T follicular helper cell (primary cell): ENCODE measurements at places on chromosomes 12 and 14.

- no peak for DNase-seq
Measured at GRCh38 chr14:40216976-40217375, 784.7 kb upstream of the FBXO33 start.

GRCh38 chr14:36087411-36087810 is 89.1 kb downstream of the PTCSC3 start:
- DNase-seq = no peak

DNA sequence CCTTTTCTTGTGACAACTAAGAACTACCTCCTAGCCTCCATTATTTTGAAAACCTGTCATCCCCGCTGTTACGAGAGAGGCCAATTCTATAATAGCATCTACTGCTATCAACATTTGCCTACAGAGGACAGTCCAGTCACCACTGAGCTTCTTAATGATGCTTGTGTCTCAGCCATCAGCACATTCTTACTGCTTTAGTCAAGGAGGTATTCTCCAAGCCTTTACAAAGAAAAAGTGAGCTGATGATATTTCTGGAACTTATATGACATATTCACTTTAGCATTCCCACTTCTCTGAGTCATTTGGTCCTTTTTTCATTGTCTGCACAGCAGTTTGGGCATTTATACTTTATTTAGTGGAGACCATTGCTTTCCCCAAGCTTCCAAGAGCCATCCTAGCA is 497.7 kb upstream of the RPL10L start:
- DNase-seq = no peak

GRCh38 chr12:98591209-98591608 is 2.3 kb upstream of the SLC25A3 start:
- DNase-seq = no peak

GRCh38 chr12:8036346-8036745 is 3.8 kb downstream of the FOXJ2 start:
- DNase-seq = no peak

DNA sequence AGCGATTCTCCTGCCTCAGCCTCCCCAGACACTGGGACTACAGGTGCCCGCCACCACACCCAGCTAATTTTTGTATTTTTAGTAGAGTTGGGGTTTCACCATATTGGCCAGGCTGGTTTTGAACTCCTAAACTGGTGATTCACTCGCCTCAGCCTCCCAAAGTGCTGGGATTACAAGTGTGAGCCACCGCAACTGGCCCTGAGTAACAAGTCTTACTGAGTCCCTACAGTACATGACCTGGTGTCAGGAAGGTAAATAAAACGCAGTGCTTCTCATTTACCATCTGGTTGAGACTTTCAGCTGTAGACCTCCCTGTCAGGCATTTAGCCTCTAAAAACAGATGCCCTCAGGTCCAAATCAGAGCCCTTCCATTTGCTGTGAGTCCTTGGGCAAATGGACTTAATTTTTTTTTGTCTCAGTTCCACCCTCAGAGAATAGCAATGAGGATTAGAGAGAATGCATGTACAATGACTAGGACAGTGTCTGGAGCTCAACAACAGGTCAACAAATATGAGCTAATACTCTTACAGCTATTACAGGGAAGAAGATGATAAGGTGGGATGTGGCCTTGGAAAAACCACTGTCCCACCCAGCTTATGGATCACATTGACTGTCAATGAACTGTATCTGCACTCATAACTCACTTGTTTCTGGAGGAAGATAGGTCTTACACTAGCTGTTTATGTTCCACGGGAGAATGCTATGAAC is 70.5 kb downstream of the PHLDA1 start:
- DNase-seq = no peak

DNA sequence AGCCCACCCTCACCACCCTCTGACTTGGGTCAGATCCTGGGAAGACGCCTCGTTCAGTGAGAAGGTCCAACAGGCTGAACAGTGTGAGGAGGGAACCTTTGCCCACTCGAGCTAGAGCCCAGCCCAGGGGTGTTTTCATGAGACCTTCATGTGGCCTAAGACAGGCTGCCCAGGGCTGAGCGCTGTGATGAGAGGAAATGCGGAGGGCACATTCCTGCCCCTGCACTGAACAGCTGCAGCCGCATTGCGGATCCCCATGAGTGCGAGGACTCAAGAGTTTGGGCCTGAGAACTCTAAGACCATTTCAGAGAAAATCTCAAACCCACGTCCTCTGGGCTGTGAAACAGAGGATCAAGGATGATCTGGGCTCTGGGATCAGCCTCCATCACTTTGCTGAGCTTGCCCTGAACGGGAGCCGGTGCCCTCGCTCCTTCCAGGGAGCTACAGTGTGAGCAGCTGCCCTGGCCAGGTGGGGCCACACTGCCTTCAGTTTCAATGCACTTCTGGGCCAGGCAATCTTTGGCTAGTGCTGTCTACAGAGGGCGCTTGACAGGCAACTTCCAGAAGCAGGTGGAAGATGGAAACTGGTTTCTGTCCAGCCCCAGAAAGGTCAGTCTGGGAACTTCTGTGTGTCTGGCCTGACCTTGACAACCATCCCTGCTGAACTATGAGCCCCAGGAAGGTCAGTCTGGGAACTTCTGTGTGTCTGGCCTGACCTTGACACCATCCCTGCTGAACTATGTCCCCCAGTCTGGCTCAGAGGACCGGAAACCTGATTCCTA is 43.5 kb upstream of the P2RX7 start:
- DNase-seq = no peak

DNA sequence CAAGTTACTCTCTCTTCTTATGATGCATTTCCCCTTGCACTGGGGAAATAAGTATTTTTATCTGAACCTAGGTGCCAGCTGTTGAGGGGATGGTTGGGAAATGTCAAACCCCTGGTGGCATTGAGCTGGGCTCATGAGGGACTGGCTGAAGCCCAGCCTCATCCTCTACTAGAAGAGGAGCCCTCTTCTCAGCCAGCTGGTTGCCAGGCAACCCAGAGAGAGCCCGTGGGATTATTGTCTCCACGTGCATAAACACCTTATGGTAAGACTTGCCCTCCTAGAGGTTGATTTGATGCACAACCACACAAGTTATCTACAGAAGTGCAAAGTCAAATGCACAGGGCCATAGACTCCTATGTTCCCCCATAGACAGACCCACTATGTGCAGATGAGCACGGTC is 89.8 kb downstream of the WSCD2 start:
- no peak for DNase-seq

DNA sequence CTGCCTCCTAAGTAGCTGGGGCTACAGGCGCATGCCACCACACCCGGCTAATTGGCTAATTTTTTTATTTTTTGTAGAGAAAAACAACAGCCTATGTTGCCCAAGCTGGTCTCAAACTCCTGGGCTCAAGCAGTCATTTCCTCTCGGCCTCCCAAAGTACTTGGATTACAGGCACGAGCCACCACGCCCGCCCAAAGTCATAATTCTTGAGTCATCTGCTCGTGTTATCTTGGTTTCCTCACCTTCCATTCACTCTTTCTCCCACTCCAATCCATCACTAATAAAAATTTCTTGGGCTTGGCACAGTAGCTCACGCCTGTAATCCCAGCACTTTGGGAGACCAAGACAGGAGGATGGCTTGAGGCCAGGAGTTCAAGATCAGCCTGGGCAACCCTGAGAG is 32.0 kb downstream of the ITGA7 start:
- no peak for DNase-seq

DNA sequence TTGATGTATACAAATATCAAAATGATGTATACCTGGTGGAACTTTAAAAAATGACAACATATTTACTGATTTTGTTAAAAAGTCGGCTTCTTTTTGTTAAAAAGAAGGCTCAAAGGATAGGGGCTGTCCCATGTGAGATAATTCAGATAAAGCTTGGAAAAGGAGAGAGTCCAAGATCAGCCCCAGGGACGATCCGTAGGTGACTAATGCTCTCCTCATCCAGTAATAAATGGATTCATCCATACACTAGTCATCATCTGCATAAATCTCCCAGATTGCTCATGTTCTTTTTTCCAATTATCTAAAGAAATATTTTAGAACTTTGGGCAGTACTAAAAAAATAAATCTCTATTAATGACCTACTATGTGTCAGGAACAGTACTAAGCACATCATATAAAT is 23.4 kb upstream of the FSCB start:
- DNase-seq = no peak

DNA sequence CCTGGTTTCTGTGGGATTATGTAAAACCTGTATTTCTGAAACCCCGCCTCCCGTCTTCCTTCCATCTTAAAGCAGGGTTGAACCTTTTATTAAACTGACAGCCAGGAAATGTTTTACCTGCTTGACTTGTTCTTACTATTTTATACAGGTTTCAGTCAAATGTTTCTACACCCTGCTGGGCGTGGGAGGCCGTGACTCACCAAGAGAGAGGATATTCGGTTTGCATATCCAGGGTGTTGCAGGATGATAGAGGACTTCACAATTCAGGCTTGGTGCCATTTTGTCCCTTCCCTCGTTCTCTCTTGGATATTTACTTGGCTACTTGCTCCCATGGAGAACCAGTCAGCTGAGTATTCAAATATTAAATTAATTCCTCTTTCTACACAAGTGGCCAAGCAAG is 69.7 kb downstream of the ARF6 start:
- DNase-seq = no peak

DNA sequence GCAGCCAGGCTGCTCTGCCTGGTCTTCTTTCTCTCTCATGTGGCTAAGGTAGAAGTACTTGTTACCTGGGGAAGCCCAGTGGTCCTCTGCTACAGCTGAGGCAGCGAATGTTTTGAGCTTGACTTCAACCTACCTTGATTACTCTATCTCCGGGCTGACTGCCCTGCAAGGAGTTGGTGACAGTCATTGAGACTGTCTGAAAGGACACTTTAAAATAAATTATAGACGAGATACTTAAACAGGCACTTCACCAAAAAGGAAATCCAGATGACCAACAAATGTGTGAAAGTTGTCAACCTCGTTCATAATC is 474 bp upstream of the CIT start:
- no peak for DNase-seq

DNA sequence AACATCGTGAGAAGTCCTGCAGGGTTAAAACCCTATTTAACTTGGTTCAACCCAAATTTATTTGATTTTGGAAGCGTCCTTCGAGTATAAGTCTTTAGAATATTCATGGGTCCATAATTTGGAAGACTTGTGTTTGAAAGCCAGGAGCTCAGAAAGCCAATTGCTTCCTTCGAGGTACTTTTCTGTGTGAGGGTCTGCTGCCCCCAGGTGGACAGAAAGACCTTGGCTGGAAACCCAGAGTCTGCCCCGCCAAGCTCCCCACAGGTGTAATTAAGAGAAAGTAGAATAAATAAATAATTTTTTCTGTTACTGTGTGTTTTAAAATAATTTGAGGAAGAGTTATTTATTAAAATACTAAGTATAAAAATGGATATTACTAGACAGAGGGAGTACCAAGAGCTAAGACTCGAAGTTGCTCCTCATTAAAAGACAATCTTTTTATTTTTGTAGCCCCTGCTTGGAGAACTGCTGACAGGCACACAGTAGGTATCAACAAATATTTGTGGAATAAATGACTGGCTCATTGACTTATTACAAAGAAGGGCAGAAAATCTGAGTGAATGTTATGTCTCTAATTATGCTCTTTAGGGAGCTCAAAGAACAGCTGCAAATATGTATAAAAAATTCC is 105.8 kb downstream of the PAH start:
- no peak for DNase-seq

DNA sequence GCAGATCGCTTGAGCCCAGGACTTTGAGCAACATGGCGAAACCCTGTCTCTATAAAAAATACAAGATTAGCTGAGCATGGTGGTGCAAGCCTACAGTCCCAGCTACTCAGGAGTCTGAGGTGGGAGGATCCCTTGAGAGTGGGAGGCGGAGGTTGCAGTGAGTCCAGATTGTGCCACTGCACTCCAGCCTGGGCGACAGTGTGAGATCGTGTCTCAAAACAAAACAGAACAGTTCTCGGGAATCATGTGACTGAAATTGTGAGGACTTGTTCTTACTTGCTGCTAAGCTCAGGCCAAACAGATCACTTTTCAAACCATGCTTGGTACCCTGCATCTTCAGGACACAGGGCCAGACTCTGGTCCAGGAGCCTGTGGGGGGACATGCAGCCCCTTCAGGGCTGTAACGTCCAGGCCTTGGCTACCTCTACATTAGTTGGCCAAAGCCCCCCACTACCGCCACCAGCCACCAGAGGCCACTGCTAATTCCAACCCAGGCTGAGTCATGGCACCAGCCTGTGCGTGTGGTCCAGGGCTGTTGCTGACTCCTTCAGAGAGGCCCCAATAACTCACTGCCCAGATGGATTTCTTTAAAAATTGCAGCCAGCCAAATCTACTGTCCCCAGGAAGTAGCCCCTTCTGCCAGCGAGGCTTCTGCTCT is 33.4 kb upstream of the SYNDIG1L start:
- no peak for DNase-seq

GRCh38 chr14:92472860-92473259 is 40.7 kb upstream of the RIN3 start:
- DNase-seq = no peak

DNA sequence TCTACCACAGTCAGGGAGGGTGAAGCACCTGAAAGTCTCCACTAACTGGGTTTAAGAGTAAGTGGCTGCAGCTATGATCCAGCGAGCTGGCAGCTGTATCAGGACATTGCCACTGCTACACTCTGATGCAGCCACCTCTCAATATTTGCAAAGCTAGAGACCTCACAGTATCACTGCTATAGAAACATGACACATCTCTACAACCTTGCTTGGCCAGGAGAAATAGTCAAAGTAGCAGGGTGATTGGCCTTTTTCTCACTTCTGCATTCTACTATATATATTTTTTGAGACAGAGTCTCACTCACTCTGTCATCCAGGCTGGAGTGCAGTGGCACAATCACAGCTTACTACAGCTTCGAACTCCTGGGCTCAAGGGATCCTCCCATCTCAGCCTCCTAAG is 9.3 kb upstream of the FMNL3 start:
- DNase-seq = no peak

DNA sequence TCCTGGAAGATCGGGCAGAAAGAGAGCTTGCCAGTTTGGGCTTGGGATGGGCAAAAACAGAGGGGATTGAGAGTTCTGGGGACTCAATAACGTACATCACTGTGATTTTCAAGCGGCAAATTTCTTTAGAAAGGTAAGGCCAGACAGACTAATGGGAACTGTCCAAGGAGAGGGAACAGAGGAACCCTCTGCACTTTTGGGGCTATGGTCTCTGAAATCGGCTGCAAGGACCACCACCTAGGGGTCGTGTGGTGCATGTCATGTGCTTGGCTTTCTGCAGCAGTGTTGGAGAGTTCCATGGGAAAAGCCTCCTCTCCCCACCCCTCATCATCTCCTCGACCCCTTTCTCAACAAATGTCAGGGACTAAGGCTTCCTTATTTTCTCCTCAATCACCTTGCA is 79.6 kb downstream of the PPM1A start:
- no peak for DNase-seq

DNA sequence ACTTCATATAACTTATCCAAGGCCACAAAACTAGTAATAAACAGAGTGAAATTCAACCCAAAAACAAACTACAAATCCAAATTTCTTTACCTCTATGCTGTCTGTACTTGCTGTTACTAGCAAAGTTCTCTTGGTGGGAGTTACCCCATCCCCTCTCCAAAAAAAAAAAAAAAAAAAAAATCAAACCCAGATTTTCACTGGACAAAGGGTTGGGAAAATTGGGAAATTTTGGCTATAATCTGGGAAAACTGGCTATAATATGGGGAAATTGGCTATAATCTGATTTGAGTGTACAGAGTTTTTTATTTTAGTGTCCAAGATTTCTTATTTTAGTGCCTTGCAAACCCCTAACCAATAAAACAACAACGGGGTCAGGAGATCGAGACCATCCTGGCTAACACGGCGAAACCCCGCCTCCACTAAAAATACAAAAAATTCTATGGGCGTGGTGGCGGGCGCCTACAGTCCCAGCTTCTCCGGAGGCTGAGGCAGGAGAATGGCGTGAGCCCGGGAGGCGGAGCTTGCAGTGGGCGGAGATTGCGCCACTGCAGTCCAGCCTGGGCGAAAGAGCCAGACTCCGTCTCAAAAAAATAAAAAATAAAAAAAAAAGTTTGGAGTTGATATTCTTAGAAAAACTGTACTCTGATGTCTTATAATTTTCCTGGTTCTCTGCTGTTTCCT is 148.4 kb downstream of the CHST11 start:
- DNase-seq = no peak
